ENCODE measurements at places on chromosomes 11 and 22.

DNA sequence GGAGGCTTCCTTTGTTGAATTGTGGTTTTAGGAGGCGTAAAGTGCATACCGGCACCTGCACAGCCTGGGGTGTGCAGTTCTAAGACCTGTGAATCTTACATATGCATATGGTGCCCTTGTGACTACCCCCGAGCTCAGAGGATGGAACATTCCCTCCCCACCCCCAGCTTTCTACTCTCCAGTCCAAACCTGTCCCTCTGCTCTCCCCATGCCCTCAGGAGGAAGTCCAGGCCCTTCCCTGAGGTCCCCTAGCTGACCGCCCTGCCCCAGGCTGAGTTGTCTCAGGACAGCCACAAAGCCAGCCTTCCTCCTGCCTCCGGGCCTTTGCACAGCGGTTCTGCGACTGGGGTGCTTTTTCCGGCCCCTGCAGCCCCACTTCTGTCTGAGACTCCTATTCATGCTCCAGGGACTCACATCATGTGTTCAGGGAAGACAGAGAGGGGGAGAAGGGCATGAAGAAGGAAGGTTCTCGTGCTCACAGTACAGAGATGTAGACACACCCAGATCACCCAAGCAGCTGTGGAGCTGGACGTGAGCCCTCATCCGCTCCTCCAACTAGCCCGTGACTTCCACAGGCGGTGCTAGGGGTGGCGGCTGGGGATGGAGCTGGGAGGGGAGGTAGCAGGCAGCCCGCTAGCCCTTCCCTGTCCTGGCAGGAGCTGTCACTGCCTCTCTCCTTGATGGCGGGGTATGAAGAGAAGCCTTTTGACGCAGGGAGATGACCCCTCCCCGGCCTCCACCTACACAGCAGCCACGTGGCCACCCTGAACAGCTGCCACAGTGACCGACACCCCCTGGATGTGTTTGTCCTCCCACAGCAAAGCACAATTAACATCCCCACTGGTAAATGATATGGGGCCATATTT is 50.8 kb downstream of the FLRT1 start:
- no peak for DNase-seq

DNA sequence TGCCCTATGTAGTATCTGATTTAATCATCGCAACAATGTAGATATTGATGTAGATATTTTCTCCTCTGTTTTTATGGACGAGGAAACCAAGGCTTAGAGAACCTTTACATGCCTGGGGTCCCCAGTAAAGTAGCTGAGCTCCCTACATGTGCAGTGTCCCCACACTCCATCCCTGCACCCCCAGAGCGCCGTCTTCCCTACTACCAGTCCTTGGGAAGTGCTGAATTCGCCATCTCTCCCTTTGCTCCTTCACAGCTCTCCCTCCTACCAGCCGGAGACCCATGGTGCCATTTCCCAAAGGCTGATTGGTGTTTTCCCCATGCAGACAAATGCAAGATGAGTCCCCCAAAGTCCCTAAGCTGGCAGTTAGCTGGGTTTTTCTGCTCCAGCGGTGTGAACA is 86.0 kb downstream of the CEP164 start:
- DNase-seq, result no peak

DNA sequence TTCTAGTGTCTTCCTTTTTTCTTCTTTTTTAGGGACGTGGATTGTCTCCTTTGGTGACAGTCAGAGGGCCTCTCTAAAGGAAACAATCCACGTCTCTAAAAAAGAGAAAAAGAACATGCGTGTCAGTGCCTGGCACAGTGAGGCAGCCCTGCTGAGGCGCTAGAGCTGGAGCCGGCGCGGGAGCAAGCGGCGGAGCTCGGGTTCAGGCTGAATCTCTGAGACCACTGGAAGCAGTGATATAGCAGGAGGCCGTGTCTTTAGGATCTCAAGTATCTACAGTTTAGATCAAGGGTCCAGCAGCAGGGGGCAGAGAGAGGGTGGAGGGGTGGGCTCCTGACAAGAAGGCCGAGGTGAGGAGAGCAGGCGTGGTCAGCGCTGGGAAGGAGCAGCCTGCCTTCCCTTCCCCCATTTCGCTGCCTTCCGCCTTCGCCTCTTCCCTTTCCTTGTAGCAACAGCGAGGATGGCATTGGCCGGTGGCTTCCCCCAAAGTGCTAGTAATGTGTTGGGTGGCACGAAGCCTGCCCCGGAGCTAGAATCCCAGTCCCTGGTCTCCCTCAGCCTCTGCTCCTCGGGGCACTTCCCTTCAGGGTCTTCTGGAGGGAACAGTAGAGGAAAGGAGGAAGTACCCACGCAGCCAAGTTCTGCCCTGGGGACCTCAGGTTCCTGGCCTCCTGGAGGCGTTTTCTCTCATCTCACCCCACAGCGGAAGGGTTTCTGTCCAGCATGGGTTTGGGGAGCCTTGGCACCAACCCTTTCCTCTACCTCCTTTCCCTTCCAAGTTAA is 28.2 kb upstream of the RAB1B start:
- no peak for DNase-seq

GRCh38 chr11:43434893-43435292 is 76.2 kb downstream of the TTC17 start:
- DNase-seq, result no peak

DNA sequence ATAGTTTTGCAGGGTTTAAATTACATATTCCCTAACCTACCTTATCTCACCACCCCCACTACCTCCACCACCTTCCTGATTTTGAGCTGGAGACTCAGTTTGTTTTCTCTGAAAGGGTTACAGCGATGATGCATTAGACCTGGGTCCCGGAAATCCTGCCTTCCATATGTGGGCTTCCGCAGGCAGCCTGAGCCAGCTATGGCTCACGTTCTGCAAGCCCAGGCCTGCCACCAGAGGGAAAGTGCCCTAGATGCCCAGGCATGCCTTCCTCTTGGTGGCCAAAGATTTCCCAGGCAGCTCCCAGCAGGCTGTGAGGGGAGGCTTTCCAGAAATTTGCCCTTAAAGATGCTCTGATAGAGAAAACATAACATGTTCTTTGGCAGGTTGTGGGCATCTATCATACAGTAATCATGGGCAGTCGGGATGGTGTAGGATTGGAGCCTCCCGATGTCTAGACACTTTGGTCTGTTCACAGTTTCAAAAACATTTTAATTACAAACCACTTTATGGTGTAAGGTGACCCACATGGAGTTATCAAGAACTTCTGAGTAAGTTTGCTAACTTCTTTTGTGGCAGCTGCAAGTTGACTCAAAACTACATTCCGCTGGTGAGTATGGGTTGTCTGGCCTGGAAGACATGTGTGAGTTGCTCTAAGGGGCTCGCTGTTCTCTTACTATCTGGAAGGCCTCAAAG is 79.3 kb downstream of the MICAL2 start:
- DNase-seq, result no peak

DNA sequence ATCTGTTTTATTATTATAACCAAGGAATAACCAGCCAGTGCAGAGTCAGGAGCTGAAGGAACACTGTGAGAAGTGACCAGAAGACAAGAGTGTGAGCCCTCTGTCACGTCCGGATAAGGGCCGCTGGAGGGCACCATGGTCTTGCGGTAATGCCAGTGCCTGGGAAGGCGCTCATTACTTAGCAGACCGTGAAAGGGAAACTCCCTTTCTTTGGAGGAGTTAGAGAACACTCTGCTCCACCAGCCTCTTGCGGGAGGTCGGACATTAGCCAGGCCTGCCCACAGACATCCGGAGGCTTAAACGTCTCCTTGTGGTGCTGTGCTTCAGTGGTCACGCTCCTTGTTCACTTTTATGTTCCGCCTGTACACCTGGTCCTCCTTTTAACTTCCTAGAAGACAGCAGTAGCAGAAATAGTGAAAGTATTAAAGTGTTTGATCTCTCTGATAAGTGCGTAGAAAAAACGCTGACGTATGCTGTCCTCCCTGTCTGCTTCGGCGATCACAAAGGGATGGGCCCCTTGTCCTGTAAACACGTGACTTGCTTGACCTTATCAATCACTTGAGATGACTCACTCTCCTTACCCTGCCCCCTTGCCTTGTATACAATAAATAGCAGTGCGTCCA is 120.6 kb upstream of the LMO1 start:
- DNase-seq, result no peak

DNA sequence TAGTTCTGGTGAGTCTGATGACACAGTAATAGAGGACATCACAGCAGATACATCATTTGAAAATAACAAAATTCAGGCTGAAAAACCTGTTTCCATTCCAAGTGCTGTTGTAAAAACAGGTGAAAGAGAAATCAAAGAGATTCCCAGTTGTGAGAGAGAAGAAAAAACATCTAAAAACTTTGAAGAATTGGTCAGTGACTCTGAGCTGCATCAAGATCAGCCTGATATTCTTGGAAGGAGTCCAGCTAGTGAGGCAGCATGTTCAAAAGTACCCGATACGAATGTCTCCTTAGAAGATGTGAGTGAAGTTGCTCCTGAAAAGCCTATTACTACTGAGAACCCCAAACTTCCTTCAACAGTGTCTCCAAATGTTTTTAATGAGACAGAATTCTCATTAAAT is 38.7 kb downstream of the RTN3 start:
- DNase-seq, result no peak

All from occipital lobe (tissue), 3 donors.